ENCODE measurements at places on chromosomes 11 and 22.

- no peak for DNase-seq
Observed at GRCh38 chr11:33557201-33557600, 143.4 kb downstream of the C11orf91 start.

- no peak for DNase-seq
Observed at GRCh38 chr11:61617515-61617914, 36.6 kb upstream of the SYT7 start.

- DNase-seq: no peak
Observed at GRCh38 chr11:71452199-71453036, 585 bp upstream of the NADSYN1 start.

GRCh38 chr11:68533945-68534344 lies 73.4 kb downstream of the PPP6R3 start:
- DNase-seq: no peak

- no peak for DNase-seq
Observed at GRCh38 chr11:35937700-35938099, 6.2 kb upstream of the LDLRAD3 start.

GRCh38 chr22:33524511-33525260 lies 395.6 kb downstream of the LARGE1 start:
- DNase-seq: no peak

- no peak for DNase-seq
Observed at GRCh38 chr11:46543564-46543963, 50.3 kb downstream of the AMBRA1 start.
